ENCODE measurements at places on chromosomes 3 and 15. TPM values are rescaled to one million over a fixed set of nuclear protein-coding genes. Genes with fewer than 3 reads are reported as not detected.

GRCh38 chr3:186178412-186178811 lies 69.5 kb upstream of the ETV5 start:
- peaks cover 4% of the 10 kb centered on the region for H3K27me3 ChIP-seq
- peak overlapping the region; percentile 43 for H3K4me3 ChIP-seq
- peak overlapping the region; percentile 98 for H3K27ac ChIP-seq
- DNase-seq, result no peak
- H3K36me3 ChIP-seq, result no peaks in the 10 kb centered on the region

GRCh38 chr15:68200016-68200861 lies 4.9 kb downstream of the CALML4 start:
- no peak overlapping the region for H3K4me3 ChIP-seq
- no peak overlapping the region for H3K27ac ChIP-seq
- H3K36me3 ChIP-seq, result no peaks in the 10 kb centered on the region
- no peaks in the 10 kb centered on the region for H3K4me1 ChIP-seq
- no peak for DNase-seq

GRCh38 chr3:29642393-29643033 lies 361.6 kb downstream of the RBMS3 start:
- no peaks in the 10 kb centered on the region for H3K36me3 ChIP-seq
- no peak overlapping the region for H3K27ac ChIP-seq
- DNase-seq, result no peak
- no peaks in the 10 kb centered on the region for H3K27me3 ChIP-seq

DNA sequence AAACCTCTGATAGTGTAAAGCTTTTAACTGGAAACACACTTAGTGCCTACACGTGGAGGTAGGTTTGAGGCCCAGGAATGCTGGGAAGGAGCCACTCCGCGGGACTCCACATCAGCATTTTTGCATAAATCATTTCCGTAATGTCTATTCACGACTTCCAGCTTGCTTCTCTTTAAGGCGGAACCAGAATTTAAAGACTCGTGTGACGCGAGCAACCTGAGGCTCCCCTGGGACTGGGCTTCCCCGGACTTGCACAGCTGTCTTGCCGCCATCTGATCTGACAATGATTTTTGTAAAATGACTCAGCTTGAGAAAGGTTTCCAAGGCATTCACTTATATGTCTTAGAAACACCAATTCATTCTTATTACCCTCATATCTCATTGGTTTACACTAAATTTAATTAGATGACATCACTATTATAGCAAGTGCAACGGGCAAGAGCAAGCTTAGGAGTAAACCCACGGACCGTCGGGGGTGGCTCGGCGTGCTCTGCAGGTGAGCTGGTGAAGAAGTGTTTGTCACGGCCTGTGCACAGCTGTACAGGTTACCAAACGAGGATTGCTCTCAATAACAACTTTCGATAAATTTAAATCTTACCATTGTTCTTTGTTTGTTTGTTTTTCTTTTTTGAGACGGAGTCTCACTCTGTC lies 95.2 kb downstream of the CHSY1 start:
- peaks cover 25% of the 10 kb centered on the region for H3K4me1 ChIP-seq
- no peaks in the 10 kb centered on the region for H3K36me3 ChIP-seq
- H3K27me3 ChIP-seq, result no peaks in the 10 kb centered on the region
- no peak overlapping the region for H3K4me3 ChIP-seq

DNA sequence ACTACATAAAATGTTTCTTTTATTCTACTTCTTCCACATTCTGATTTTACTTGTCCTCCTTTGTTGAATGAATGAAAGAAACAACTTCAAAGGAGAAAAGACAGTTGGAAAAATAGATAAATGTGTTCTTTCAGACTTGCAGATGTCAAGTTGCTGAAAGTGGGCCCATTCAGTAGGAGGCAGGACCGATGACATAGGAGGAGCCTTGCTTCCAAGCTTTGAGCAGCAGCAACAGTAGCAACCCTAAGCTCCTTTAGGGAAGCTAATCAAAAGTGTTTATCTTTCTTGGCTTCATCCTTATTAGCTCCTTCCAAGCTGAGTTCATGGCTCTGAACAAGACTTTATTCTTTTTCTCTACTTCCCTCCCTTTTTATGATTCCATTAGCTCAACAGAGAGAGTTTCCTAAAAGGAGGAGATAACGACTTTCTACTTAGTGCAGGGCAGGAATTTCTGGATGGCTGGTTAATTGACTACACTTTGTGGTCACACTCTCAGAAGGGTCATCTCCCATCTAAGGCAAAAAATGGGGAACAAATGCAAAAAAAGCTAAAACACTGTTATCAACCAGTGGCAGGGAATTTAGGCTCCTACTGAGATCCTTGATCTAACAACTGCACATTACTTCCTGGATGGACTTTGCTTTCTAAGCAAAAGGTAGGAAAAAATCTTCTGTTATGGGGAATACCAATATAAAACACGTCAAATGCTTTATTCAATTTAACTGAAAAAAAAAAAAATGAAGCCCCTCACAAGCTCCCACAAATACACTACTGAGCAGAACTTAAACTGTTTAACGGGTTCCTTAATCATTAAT lies 4.8 kb downstream of the MORC1 start:
- H3K4me1 ChIP-seq, result no peaks in the 10 kb centered on the region
- no peak overlapping the region for H3K27ac ChIP-seq
- H3K36me3 ChIP-seq, result no peaks in the 10 kb centered on the region

GRCh38 chr15:96514607-96515285 lies 184.2 kb downstream of the NR2F2 start:
- H3K36me3 ChIP-seq, result peaks cover 12% of the 10 kb centered on the region
- no peak overlapping the region for H3K4me3 ChIP-seq
- DNase-seq, result no peak
- peaks cover 45% of the 10 kb centered on the region for H3K27me3 ChIP-seq

- H3K4me1 ChIP-seq, result peaks cover 13% of the 10 kb centered on the region
- H3K27ac ChIP-seq, result no peak overlapping the region
- H3K27me3 ChIP-seq, result no peaks in the 10 kb centered on the region
Observed at GRCh38 chr15:75483106-75483505, 31.6 kb upstream of the SIN3A start.

GRCh38 chr3:6928064-6928463 lies 67.1 kb downstream of the GRM7 start:
- no peaks in the 10 kb centered on the region for H3K4me1 ChIP-seq
- H3K27me3 ChIP-seq, result no peaks in the 10 kb centered on the region
- DNase-seq, result no peak
- H3K27ac ChIP-seq, result no peak overlapping the region
- no peak overlapping the region for H3K4me3 ChIP-seq

GRCh38 chr3:48370333-48370713 lies 1.7 kb upstream of the FBXW12 start:
- H3K4me3 ChIP-seq, result no peak overlapping the region
- H3K27me3 ChIP-seq, result peaks cover 5% of the 10 kb centered on the region
- no peak overlapping the region for H3K27ac ChIP-seq
- no peaks in the 10 kb centered on the region for H3K36me3 ChIP-seq
- H3K4me1 ChIP-seq, result no peaks in the 10 kb centered on the region
- no peak for DNase-seq

DNA sequence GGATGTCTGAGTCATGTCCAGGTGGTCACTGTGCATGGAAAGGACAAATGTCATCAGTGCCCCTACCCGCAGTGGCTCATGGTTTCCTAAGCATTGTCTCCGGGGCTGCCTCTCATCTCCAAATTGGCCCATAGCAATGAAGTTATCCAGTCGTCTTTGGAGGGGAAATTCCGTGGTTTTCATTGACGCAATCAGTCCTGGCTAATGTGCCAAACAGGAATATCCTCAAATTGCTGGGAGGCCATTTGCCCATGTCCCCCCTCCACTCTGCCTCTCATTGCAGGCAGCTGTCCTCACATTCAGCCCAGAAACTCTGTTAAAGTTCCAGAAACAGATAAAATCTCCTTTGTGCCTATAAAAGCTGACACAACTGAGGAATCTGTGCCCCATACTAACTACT lies 81.6 kb downstream of the MCTP2 start:
- no peak overlapping the region for H3K4me3 ChIP-seq
- H3K4me1 ChIP-seq, result peaks cover 70% of the 10 kb centered on the region
- H3K36me3 ChIP-seq, result peaks cover 45% of the 10 kb centered on the region

DNA sequence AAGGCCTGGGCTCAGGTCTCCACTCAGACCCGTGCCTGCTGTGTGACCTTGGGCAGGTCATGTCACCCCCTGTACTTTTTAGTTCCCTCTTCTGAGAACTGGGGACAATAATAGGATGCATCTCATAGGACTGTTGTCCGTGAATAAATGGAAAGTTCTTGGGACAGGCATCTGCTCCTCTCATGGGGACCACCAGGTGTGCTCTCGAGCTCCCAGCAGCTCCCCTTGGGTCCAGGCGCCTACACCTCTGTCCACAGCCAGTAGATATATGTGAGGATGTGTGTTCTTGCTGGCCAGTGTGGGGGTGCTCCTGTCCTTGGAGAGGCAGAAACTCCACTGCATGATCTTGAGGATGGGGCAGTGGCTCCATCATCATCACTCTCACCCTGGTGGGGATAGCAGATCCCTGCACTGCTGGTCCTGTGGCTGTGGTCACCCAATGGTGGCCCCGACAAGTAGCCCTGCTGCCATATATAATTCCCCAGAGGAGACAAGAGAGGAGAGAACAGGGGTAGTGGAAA lies 257.6 kb upstream of the TLE3 start:
- H3K36me3 ChIP-seq, result no peaks in the 10 kb centered on the region
- peaks cover 26% of the 10 kb centered on the region for H3K27me3 ChIP-seq
- no peak for DNase-seq
- no peak overlapping the region for H3K27ac ChIP-seq
- no peak overlapping the region for H3K4me3 ChIP-seq

DNA sequence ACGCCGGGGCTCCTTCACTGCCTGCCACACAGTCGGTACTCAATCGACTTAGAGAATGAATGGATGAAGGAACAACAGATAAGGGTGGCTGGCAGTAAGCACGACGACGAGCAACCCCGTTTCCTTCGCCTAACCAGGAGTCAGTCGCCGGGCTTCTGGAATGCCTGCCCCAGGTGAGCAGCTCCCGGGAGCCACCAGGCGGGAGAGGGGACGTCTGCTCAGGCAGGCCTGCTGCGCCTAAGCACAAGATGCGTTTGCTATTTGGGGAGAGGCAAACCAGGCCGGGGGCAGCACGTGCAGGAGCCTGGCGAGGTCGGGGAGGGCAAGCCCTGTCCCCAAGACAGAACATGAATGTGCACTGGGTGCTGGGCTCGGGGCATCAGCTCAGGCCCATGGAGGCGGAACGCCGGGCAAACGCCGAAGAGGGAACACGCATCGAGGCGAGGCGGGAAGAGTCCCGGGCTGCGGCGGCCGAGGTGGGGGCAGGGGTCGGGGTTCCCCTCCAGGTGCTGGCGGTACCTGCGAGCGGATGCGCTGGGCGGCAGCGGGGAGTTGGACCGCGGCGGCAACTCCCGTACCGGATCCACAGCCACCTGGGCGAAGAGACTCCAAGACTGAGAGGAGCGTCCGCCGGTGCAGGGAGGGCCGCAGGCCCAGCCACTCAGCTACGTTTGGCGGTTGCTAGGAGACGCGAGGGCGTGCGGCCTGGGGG lies at the start of gene CFAP92:
CFAP92 (minus strand) TSS at position 616 of the 712 bp plus-strand sequence. CDS start 772 bp downstream, outside the sequence.
- peaks cover 6% of the 10 kb centered on the region for H3K4me1 ChIP-seq
- no peaks in the 10 kb centered on the region for H3K27me3 ChIP-seq
- no peaks in the 10 kb centered on the region for H3K36me3 ChIP-seq
- DNase-seq, result peak; percentile 90
- no peak within 1 kb of the TSS for H3K27ac ChIP-seq
- peak within 1 kb of the TSS; percentile 66 for H3K4me3 ChIP-seq

- no peaks in the 10 kb centered on the region for H3K27me3 ChIP-seq
- no peak for DNase-seq
- peak overlapping the region; percentile 66 for H3K27ac ChIP-seq
- no peak overlapping the region for H3K4me3 ChIP-seq
- peaks cover 69% of the 10 kb centered on the region for H3K4me1 ChIP-seq
Observed at GRCh38 chr3:44970926-44971490, 5.0 kb downstream of the ZDHHC3 start.

The PLCL2 gene
- total RNA-seq, result 12.5 TPM

The POLR2H gene
- total RNA-seq, result 111 TPM

The DLEC1 gene
- 0.25 TPM for total RNA-seq

The CACNA1D gene
- total RNA-seq, result 0.26 TPM

The ERC2 gene
- total RNA-seq, result 1.2 TPM

The CCK gene
- not detected for total RNA-seq

All from natural killer cell treated with Interleukin-12 subunit alpha and Interleukin-12 subunit beta and Interleukin-15 and Interleukin-18, amount 100 ng/mL, for 72 hours (primary cell).